Tibial artery (tissue), 4 donors: ENCODE measurements at places on chromosomes 7 and 10.

- DNase-seq = no peak
These were observed 57.0 kb downstream of the CDC123 start for GRCh38 chr10:12252882-12253546.

DNA sequence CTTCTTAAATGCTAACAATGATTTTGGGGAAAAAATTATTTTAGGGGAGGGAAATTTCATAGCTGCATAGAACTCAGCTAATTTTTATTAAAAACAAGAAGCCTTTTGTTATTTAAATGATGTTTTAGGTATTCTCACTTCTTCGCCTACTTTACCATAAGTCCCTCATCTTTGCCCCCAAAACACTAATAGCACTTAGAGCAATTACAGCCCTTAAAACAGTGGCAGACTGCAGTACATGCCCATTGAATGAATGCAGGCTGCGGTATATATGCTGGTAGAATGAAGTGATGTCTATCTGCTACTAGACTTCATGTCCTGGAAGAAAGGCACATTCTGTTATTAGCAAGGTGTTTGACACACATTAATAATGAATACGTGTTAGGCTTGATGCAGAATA lies 2.9 kb upstream of the SPAG6 start:
- DNase-seq = no peak

DNA sequence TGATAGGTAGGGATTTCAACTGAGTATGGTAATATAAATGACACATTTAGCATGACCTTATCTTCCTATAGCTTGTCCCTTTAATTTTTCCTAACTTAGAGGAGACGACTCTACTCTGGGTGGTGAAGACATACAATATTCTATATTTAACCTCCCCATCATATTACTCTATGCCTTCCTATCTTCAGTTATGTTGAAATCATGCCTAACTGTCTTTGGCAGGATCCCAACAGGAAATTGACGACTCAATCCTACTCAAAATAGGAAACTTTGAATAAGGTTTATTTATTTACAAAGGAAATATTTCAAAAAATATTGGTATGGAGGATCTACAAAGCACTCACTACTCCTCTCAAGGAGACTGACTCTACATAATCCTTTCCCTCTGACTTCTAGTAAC lies 24.1 kb upstream of the SEMA3A start:
- DNase-seq = no peak

DNA sequence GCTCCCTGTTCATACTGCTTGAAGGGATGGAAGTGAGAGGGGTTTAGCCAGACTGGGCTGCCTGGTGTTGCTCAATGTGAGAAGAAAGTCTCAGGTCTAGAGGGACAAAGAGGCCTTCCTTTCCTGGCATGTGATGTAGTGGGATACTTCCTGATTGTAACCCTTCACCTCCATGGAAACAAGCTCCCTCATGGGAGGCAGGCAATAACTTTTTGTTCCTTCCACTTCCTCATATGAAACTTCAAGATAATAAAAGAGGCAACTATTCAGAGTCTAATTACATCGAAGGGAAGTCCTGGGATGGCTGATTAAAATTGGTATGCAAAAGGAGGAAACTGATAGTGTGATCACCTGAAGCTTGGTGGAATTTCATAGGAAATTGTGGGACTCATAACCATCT lies 84.1 kb upstream of the ETV1 start:
- DNase-seq = no peak

- no peak for DNase-seq
These were observed 246.7 kb downstream of the ETV1 start for GRCh38 chr7:13742811-13743210.

DNA sequence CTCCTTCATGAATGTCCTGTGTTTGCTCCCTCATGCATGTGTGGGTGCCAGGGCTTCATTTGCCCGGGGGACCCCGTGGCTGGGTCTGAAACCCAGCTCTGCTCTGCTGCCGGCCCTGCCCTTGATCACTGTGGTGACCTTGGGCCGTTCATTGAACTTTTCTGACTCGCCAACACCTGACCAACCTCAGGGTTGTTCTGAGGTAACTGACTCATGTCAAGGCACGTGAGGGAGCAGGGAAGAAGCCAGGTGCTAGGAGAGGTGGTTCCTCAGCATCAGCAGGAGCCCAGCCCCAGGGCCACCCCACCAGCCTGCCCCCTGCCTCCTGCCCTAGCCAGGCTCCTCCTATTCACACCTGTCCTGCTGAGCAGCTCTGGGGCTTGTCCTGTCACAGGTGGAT lies 47.9 kb downstream of the TBATA start:
- DNase-seq = no peak

DNA sequence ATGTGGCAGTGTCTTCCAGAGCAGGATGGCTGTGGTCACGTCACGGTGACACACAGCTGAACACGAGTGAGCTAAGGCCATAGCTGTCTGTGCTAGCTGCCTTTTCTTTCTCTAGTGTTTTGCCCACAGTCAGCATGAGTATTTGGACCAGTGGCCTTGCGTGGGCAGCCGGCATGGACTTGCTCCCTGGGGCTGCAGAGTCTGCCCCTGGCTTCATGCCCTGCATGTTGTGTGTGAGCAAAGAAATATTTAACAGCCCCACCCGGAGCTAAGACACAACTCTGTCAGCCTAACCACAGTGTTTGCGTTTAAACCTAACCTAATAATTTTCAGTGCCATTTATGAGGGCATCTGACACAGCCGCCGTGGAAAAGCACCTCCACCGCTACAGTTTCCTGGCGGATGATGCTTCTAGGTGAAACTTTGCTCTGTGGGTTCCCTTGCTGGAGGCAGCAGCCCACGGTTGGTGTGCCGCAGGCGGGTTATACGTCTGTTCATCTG lies 14.6 kb downstream of the CHST12 start:
- no peak for DNase-seq
